Non-pigmented ciliary epithelial cell (primary cell): ENCODE measurements at places on chromosomes 2 and 18.

DNA sequence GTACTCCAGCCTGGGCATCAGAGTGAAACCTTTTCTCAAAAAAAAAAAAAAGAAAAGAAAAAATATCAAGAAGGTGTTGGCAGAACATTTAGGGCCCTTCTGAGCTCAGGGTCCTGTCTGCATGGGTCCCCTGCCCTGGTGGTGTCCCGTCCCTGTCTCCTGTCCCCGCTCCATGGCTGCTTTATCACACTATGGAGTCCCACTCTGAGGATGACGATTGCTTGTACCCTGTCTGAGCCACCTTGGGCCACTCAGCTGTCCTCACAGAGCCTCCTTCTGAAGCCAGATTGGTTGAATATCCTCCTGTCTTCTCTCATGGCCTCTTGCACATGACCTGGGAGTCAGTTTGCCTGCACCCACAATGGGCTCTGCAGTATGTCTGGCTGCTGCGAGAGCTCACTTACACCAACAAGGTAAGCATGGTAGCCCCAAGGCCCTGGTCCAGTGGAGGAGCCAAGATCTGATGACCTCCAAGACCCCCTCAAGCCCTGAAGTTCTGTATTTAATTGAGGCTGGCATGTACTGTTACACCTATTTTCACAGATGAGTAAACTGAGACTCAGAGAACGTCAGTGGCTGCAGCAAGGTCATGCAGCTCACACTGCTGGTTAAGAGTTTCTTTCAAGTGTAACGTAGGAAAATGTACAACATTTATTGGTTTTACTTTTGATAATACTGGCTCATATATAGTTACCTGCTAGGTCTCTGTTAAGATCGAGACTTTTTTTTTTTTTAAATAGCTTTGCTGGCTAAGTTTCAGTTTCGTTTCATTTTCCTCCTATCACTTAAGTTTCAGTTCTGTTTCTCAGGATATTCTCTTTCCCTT lies 16.9 kb upstream of the ZCCHC2 start:
- no peak for DNase-seq

- DNase-seq = no peak
Observed at GRCh38 chr2:99803846-99804245, 314.0 kb upstream of the REV1 start.

GRCh38 chr18:22411446-22411845 lies 6.3 kb downstream of the CTAGE1 start:
- no peak for DNase-seq

DNA sequence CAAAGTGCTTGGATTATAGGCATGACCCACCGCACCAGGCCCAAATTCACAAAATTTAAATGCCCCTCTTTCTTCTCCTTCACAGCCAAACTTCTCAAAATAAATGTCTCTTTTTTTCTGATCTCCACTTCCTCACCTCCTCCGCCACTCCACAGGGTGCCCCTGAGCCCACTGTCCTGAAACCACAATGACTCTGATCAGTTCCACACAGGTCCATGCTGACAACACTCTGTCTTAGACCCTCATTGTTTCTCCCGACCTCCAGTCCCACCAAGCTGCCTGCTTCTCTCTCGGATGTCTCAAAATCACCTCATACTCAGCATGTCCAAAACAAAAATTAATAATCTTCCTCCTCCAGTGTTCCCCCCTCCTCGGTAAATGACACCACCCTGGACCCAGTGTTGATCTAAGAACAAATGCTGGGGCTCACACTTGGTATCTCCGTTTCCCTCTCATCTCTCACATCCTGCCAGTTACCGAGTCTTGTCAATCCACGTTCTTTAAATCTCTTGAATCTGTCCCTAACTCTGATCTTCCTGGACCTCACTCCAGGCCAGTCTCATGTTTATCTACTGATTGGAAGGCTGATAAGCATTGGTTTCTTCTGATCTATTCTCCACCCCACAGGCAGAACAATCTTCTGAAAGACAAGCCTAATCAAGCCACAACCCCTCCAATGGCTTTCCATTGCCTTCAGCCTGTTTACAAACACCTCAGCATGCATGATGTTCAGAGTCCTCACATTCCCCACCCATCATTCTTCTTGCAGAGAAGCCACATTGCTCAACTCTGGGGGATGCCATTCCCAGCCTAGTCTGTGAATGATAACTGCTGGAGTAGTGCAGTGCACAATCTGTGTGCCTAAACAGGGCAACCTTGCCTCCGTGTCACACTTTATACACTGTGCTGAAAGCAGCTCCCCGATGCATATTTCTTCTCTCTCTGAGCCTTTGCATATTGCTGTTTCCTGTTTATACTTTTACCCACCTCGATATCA lies 12.4 kb upstream of the ANKRD44 start:
- DNase-seq = no peak

DNA sequence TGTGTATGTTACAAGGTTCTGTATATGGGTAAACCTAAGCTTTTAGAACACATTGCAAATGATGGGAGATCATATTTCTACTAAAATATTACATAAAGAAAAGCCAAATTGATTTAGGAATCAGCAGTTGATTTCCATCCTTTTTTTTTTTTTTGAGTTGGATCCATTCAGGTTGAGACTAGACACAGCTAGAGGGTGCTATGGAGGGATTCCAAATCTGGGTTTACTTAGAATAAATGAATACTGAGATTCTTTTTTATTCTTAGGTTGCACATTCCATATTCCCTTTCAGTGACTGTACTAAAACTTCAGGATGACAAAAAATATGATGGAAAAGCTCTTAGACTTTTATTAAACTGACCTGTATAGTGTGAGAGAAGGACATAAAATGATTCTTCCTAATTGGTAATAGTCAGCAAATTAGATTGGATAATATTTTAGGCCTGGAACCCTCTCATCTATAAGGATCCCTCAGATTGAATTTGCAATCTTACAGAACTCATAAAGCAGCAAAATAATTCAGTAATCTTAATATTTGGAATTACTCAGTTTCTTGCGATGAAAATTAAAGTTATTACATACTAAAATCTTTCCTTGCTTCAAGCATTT lies 183.3 kb upstream of the SESTD1 start:
- DNase-seq = no peak

- no peak for DNase-seq
Observed at GRCh38 chr2:28688818-28689217, 62.8 kb upstream of the PPP1CB start.

GRCh38 chr2:105087273-105087672 lies 49.4 kb downstream of the MRPS9 start:
- no peak for DNase-seq

GRCh38 chr2:212005085-212005671 lies 533.4 kb downstream of the ERBB4 start:
- DNase-seq = no peak
